Right cardiac atrium (tissue), 5 donors: ENCODE measurements at places on chromosomes 6 and 20. TPM values are rescaled to one million over a fixed set of nuclear protein-coding genes. Genes with fewer than 3 reads are reported as not detected.

RIOK1 gene
- total RNA-seq, result 13.2 TPM

SGK1 gene
- total RNA-seq, result 50.4 TPM

DBNDD2 gene
- 208 TPM for total RNA-seq

RHAG gene
- total RNA-seq, result 1.3 TPM

HDGFL1 gene
- total RNA-seq, result not detected

ERVFRD-1 gene
- total RNA-seq, result 0.09 TPM
